ENCODE measurements at places on chromosomes 1 and 21. TPM values are rescaled to one million over a fixed set of nuclear protein-coding genes. Genes with fewer than 3 reads are reported as not detected.
A peak's percentile ranks its signal among the peaks of the same experiment; 100 is the strongest.

DNA sequence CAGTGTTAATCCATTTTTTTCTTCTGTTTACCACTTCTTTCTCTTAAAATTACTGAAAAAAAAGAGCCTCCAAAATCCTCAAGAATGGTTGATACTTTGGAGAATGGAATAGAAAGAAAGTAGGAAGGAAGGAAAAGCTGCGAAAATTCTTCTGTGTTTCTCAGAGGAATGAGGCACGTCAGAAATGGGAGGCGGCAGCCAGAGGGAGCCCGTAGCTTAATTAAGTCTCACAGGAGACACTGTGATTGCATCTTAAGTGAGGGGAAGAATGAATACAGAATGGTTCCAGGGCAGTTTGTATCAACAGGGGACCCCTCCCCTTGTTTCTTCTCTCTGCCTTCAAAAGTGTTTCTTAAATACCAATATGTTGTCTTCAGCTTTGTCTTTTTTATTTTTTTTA, 1099.5 kb downstream of the PLA2G4A start:
- no peak overlapping the region for H3K27ac ChIP-seq
- DNase-seq, result no peak
- H3K4me3 ChIP-seq, result no peak overlapping the region
- H3K36me3 ChIP-seq, result no peaks in the 10 kb centered on the region
- no peaks in the 10 kb centered on the region for H3K27me3 ChIP-seq

- peaks cover 2% of the 10 kb centered on the region for H3K36me3 ChIP-seq
- H3K4me3 ChIP-seq, result peak overlapping the region; percentile 94
- DNase-seq, result no peak
- H3K27me3 ChIP-seq, result peaks cover 80% of the 10 kb centered on the region
- peaks cover 26% of the 10 kb centered on the region for H3K4me1 ChIP-seq
Measured at GRCh38 chr1:239387304-239388158, 1.2 kb downstream of the CHRM3 start.

GRCh38 chr21:35989138-35989735, 71.1 kb downstream of the SETD4 start:
- no peak overlapping the region for H3K4me3 ChIP-seq
- H3K4me1 ChIP-seq, result no peaks in the 10 kb centered on the region
- no peaks in the 10 kb centered on the region for H3K36me3 ChIP-seq
- DNase-seq, result no peak
- H3K27ac ChIP-seq, result no peak overlapping the region

DNA sequence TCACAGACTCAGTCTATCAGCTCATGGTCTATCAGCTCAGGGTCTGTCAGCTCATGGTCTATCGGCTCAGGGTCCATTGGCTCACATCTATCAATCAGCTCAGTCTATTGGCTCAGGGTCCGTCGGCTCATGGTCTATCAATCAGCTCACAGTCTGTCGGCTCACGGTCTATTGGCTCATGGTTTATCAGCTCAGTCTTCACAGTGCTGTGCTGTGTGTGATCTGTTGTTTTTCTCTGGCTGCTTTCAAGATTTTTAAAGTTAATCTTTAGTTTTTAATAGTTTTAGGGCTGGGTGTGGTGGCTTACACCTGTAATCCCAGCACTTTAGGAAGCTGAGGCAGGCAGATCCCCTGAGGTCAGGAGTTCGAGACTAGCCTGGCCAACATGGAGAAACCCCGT, 14.4 kb downstream of the C1orf159 start:
- no peaks in the 10 kb centered on the region for H3K27me3 ChIP-seq
- peaks cover 70% of the 10 kb centered on the region for H3K4me1 ChIP-seq
- DNase-seq, result no peak
- H3K4me3 ChIP-seq, result no peak overlapping the region

DNA sequence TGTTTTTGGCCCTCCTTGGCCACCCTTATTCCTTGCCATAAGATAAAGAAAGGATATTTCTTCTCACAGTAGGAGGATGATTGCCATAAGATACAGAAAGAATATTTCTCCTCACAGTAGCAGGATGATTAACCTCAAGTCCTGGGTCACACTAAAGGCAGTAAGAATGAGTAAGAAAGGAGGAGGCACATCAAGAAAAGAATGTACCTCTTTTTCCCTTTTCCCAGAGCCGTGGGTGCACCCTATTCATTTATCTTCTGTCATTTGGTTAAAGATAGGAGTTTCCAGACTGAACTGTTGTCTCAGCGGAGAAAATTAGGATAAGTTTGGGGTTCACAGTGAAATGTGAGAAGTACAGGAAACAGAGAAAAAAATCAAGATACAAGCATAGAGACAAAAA, 52.5 kb downstream of the LRRC8C start:
- peaks cover 67% of the 10 kb centered on the region for H3K4me1 ChIP-seq
- peaks cover 29% of the 10 kb centered on the region for H3K36me3 ChIP-seq
- no peak for DNase-seq
- no peaks in the 10 kb centered on the region for H3K27me3 ChIP-seq

DNA sequence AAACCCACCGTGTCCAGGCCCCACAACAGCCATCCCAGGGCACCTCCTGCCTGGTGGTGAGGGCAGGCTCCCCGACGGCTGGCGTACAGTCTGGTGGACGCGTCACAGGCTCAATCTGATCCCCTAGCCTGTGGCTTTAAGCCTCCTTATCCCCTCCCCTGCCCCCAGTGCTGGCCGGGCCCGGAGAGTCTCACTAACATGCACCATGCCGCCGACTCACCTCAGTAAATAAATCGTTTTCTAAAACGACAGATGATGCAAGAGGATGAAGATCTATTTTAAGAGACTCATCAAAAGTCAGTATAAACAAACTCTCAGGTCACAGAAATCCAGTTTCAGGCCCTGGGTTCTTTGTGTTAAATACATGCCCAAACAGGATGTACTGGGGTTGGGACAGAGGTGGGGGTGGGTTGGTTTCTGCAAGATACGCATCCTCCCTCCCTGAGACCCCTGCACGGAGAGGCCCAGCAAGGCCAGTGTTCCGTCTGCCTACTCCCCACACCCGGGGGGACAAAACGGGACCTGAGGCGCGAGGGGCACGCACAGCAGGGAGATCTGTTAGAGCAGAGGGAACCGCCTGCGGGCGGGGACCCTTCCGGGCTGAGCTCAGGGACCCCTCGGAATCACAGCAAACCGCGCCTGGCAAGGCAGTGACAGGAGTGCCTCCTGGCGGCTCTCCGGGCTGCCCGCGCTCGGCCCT, 3.1 kb downstream of the PANK4 start:
- H3K4me1 ChIP-seq, result peaks cover 43% of the 10 kb centered on the region
- peak overlapping the region; percentile 92 for H3K27ac ChIP-seq
- peak; percentile 46 for DNase-seq
- peak overlapping the region; percentile 81 for H3K4me3 ChIP-seq
- no peaks in the 10 kb centered on the region for H3K27me3 ChIP-seq

- no peaks in the 10 kb centered on the region for H3K36me3 ChIP-seq
- no peak for DNase-seq
- H3K4me3 ChIP-seq, result no peak overlapping the region
- H3K4me1 ChIP-seq, result no peaks in the 10 kb centered on the region
- no peak overlapping the region for H3K27ac ChIP-seq
- no peaks in the 10 kb centered on the region for H3K27me3 ChIP-seq
Measured at GRCh38 chr1:109521002-109521951, 11.8 kb upstream of the AMIGO1 start.

GRCh38 chr21:33028287-33028670, 2.5 kb downstream of the OLIG2 start:
- H3K4me3 ChIP-seq, result peak overlapping the region; percentile 74
- peaks cover 39% of the 10 kb centered on the region for H3K4me1 ChIP-seq
- peak overlapping the region; percentile 78 for H3K27ac ChIP-seq

GRCh38 chr1:18641005-18641941, 10.6 kb downstream of the PAX7 start:
- H3K27me3 ChIP-seq, result peaks cover 96% of the 10 kb centered on the region
- peaks cover 50% of the 10 kb centered on the region for H3K4me1 ChIP-seq
- peak overlapping the region; percentile 86 for H3K27ac ChIP-seq
- H3K4me3 ChIP-seq, result no peak overlapping the region
- no peak for DNase-seq

- no peak for DNase-seq
- H3K4me3 ChIP-seq, result no peak overlapping the region
- H3K4me1 ChIP-seq, result no peaks in the 10 kb centered on the region
- H3K36me3 ChIP-seq, result no peaks in the 10 kb centered on the region
- no peak overlapping the region for H3K27ac ChIP-seq
Measured at GRCh38 chr21:39597595-39597994, 15.1 kb upstream of the B3GALT5 start.

DNA sequence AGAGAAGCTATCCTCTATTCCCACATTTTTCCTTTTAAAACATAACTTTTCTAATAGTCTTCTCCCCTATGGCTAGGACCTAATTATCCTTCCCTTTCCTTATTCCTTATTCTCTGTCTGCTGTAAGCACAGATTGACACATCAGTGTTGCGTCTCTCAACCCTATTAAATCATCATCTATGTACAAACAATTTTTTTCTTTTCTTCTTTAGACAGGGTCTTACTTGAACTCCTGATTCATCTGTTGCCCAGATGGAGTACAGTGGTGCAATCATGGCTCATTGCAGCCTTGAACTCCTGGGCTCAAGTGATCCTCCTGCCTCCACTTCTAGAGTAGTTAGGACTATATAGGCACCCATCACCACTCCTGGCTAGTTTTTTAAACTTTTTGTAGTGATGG, 8.3 kb downstream of the KLHDC9 start:
- peak overlapping the region; percentile 32 for H3K27ac ChIP-seq
- no peak for DNase-seq
- peaks cover 38% of the 10 kb centered on the region for H3K4me1 ChIP-seq
- H3K36me3 ChIP-seq, result peaks cover 18% of the 10 kb centered on the region
- no peaks in the 10 kb centered on the region for H3K27me3 ChIP-seq
- no peak overlapping the region for H3K4me3 ChIP-seq

GRCh38 chr1:248710305-248710900, 7.8 kb upstream of the OR14I1 start:
- no peaks in the 10 kb centered on the region for H3K36me3 ChIP-seq
- H3K27ac ChIP-seq, result no peak overlapping the region
- no peak for DNase-seq
- H3K4me3 ChIP-seq, result no peak overlapping the region

Gene AMY1B
- not detected for total RNA-seq

Gene CBR1
- 38.5 TPM for total RNA-seq

Gene ARHGAP30
- total RNA-seq, result 192 TPM

Gene TMEM240
- total RNA-seq, result 1.0 TPM

Gene FABP3
- total RNA-seq, result not detected

Gene HIPK1
- total RNA-seq, result 74.4 TPM

Measured in activated T-cell treated with anti-CD3 and anti-CD28 coated beads, Interleukin-2, amount 50 U/mL, for 72 hours (primary cell).